Sigmoid colon (tissue), 7 donors: ENCODE measurements at places on chromosomes 1 and 21. TPM values are rescaled to one million over a fixed set of nuclear protein-coding genes. Genes with fewer than 3 reads are reported as not detected.

APOBEC4 gene
- not detected for total RNA-seq

CACNA1E gene
- 1.1 TPM for total RNA-seq

DNALI1 gene
- total RNA-seq: 7.5 TPM

C8A gene
- not detected for total RNA-seq

SELP gene
- total RNA-seq: 4.6 TPM

LPAR3 gene
- total RNA-seq: not detected

ATAD3C gene
- total RNA-seq: 0.55 TPM

PTGFR gene
- total RNA-seq: 2.2 TPM

FAM177B gene
- 0.36 TPM for total RNA-seq

DNA sequence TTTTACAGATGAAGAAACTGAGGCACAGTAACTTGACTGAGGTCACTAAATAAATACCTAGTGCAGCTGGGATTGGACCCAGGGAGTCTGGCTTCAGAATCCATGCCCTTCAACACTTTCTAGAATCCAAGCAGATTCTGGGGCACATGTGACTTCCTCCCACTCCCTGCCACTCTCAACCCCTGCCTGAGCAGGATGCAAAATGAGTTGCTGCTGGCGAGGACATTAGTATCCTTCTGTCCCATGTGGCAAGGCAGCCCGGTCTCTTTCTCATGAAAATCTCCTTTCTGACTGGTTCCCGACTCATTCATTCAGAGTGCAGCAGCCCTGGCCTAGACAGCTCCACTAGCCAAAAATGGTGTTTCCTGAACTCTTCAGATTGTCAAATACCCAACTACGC is 28.4 kb downstream of the TNNT2 start:
- no peaks in the 10 kb centered on the region for H3K4me1 ChIP-seq
- H3K27ac ChIP-seq: no peak overlapping the region

GRCh38 chr1:8661185-8662110 is 156.0 kb downstream of the RERE start:
- H3K36me3 ChIP-seq: no peaks in the 10 kb centered on the region
- peak; percentile 74 for DNase-seq
- no peak overlapping the region for H3K4me3 ChIP-seq
- H3K27ac ChIP-seq: peak overlapping the region; percentile 55

DNA sequence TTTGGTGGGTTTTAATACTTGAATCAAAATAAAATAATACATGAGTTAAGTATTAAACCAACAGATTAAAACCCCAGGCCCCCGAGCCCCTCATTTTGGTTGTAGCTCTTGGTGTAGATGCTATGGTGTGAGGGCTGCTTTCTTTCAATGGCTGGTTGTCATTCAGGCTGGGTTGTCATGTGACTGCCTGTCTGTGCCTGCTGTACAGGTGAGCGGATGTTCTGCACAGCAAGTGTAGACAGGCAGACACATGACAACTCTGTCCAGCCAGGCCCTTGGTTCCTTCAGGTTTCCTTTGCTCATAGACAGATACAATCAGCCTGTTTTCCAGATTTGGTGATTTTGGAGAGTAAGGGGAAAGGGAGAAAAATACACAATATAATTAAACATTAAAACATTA is 281.9 kb upstream of the C1orf105 start:
- H3K27ac ChIP-seq: peak overlapping the region; percentile 92
- H3K27me3 ChIP-seq: no peaks in the 10 kb centered on the region
- no peak overlapping the region for H3K4me3 ChIP-seq
- H3K36me3 ChIP-seq: no peaks in the 10 kb centered on the region
- H3K4me1 ChIP-seq: peaks cover 25% of the 10 kb centered on the region

DNA sequence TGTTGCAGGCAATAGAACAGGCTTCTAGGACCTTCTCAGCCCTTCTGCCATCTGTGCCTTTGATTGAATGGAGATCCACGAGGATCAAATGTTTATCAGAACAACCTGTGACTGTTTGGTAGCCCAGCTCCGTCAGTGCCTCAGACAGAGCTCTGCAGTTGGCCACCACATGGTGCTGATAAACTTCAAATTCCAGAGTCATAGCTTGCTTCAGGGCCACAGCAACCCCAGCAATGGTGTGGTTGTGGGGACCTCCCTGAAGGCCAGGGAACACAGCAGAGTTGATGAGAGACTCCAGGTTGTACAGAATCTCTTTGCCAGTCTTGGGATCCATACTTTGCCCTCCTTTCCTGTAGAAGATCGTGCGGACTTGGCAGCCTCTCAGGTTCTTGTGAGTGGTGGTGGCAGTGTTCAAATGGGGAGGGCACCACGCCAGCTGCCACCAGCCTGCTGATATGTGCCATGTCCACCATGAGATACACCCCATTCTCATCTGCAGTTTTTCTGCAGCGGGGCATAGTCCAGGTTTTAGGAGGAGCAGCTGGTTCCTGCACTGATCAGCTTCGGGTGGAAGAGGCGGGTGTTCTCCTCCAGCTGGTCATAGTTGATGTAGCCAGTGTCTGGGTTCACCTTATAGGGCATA is 82.9 kb upstream of the ARTN start:
- H3K4me1 ChIP-seq: no peaks in the 10 kb centered on the region
- H3K27ac ChIP-seq: no peak overlapping the region
- H3K27me3 ChIP-seq: no peaks in the 10 kb centered on the region
- DNase-seq: no peak

GRCh38 chr1:119878171-119878570 is 18.1 kb downstream of the ADAM30 start:
- H3K4me1 ChIP-seq: peaks cover 12% of the 10 kb centered on the region
- no peak overlapping the region for H3K27ac ChIP-seq
- no peaks in the 10 kb centered on the region for H3K36me3 ChIP-seq
- H3K4me3 ChIP-seq: no peak overlapping the region

DNA sequence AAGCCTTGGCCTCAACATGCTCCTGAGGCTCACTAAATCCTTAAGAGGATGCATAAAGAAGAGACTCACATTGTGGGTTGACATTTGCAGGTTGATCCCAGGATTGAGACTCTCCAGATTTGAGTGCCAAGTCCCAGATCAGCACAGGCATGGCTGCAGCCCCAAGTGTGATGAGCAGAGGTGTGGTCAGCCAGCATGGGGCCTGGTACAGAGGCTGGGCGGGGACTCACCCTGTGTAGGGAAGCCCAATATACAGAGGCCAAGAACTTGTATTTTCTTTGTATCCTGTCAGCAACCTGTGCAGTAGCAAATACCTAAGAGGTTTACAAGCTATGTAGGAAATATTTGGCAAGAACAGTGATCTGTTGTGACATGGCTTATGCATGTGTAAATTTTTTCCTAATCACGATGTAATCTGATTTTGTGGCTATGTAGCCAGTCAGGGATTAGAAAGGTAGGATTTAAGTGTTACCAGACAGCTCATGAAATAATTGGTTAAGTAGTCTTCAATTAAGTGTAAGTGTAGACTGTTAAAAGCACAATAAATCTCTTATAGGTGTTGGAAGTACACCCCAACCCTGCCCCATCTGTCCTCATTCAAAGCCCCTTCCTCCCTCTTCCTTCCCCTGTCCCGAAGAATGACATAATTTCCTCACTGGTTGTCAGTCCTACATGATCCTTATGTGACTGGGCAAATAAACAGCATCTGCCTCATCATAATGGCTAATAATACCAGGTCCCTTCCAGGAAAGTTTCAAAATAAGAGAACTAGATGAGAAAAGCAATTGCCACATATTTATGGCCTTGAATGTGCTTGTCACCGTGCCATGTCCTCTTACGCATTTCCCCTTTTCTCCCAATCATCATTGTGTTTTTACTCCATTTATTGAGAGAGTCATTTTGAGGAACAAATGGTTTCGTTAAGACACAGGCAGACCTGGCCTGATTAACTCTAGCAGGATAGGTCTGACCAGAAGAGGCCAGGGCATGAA is 120.9 kb downstream of the HLX start:
- DNase-seq: peak; percentile 66
- peak overlapping the region; percentile 39 for H3K27ac ChIP-seq
- no peaks in the 10 kb centered on the region for H3K36me3 ChIP-seq
- no peaks in the 10 kb centered on the region for H3K27me3 ChIP-seq
- no peaks in the 10 kb centered on the region for H3K4me1 ChIP-seq
- no peak overlapping the region for H3K4me3 ChIP-seq

DNA sequence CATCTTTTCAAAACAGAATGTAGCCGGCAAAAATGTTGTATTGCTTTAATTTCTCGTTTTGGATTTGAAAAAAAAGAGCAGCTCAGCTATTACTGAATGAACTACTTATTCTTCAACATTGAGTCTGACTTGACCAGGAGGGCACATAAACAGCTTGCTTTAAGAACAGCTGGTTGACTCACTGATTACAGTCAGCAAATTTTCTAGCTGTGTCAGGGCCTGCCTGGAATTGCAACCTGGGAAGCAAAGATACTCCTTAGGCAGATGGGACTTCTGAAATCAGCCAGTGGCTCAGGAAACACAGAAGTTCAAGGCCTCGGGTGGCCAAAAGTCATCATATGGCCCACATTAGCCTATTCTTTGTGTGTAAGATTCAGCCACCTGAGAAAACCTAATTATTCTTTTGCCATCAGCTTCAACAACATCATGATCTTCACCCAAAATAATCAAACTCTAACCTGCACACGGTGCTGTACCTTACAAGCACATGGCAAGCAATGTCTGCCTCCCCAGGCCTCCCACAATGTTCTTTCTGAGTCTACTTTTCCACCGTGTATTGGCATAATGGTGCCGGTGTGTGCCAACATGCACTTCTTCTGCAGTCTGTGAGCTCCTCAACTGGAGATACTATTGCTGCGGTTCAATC is 307.2 kb downstream of the HHIPL2 start:
- H3K4me3 ChIP-seq: no peak overlapping the region
- H3K4me1 ChIP-seq: no peaks in the 10 kb centered on the region
- no peaks in the 10 kb centered on the region for H3K27me3 ChIP-seq
- no peaks in the 10 kb centered on the region for H3K36me3 ChIP-seq
- no peak overlapping the region for H3K27ac ChIP-seq
- no peak for DNase-seq

DNA sequence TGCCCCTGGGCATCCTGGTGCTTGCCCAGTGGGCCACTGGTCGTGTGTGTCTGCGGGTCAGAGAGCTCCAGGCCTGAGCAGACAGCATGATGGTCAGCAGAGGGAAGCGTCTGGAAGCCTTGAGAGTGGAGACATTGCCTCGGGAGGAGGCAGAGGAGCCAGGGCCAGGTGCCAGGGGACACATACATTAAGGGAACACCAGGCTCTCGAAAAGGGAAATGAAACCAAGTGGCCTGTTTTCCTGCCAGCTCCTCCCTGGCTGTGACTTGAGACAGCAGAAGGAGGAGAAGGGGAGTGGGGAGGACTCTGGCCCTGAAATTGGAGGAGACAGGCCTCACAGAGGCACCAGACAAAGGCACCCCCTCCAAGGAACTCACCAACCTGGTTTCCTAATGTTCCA is 62.4 kb upstream of the LRP8 start:
- H3K4me1 ChIP-seq: no peaks in the 10 kb centered on the region
- no peak overlapping the region for H3K27ac ChIP-seq
- H3K4me3 ChIP-seq: no peak overlapping the region
- H3K27me3 ChIP-seq: no peaks in the 10 kb centered on the region
- peak; percentile 71 for DNase-seq
- H3K36me3 ChIP-seq: no peaks in the 10 kb centered on the region

- no peak for DNase-seq
- no peaks in the 10 kb centered on the region for H3K27me3 ChIP-seq
- H3K36me3 ChIP-seq: no peaks in the 10 kb centered on the region
- H3K27ac ChIP-seq: no peak overlapping the region
- H3K4me1 ChIP-seq: peaks cover 6% of the 10 kb centered on the region
These were observed 41.4 kb upstream of the LMX1A start for GRCh38 chr1:165397944-165398343.

GRCh38 chr1:23449958-23450357 is 25.4 kb upstream of the TCEA3 start:
- H3K4me1 ChIP-seq: peaks cover 16% of the 10 kb centered on the region
- no peaks in the 10 kb centered on the region for H3K27me3 ChIP-seq
- peak; percentile 89 for DNase-seq
- peak overlapping the region; percentile 40 for H3K27ac ChIP-seq
- H3K4me3 ChIP-seq: no peak overlapping the region

DNA sequence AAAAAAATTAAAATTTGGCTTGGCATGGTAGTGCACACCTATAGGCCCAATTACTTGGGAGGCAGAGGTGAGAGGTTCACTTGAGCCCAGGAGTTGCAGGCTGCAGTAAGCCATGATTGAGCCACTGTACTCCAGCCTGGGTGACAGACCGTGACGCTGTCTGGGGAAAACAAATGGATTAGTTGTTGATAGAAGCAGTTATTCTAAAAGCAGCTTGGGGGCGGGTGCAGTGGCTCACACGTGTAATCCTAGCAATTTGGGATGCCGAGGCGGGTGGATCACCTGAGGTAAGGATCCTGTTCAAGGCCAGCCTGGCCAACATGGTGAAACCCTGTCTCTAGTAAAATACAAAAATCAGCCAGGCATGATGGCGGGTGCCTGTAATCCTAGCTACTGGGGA is 40.3 kb downstream of the KIF1B start:
- H3K27ac ChIP-seq: no peak overlapping the region
- H3K4me3 ChIP-seq: no peak overlapping the region

DNA sequence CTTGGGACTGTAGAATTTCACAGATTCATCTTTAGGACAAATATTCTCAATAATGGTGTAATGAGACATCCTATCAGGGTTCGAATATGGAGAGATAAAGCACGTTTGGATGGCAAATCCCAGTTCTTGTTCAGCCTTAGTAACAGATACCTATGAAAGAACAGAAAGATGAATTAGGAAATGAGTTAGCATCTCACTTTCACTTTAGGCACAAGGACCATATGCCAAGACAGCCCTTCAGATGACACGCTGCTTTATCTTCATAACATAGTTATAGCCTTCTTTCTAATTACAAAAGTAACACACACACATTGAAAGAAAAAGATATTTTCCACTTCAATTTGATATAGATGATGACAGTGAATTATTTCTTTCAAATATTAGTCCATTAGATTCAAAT is 173.6 kb downstream of the TGFBR3 start:
- no peak for DNase-seq
- no peak overlapping the region for H3K4me3 ChIP-seq
- H3K4me1 ChIP-seq: peaks cover 40% of the 10 kb centered on the region
- no peaks in the 10 kb centered on the region for H3K27me3 ChIP-seq
- H3K27ac ChIP-seq: peak overlapping the region; percentile 89

- H3K4me3 ChIP-seq: no peak overlapping the region
- H3K36me3 ChIP-seq: no peaks in the 10 kb centered on the region
- H3K27ac ChIP-seq: no peak overlapping the region
- H3K4me1 ChIP-seq: peaks cover 14% of the 10 kb centered on the region
- H3K27me3 ChIP-seq: no peaks in the 10 kb centered on the region
These were observed 104.9 kb downstream of the TENT5C start for GRCh38 chr1:117710710-117711109.
